Germinal center (tissue), 1 donor: ENCODE measurements at places on chromosomes 1 and 21.

DNA sequence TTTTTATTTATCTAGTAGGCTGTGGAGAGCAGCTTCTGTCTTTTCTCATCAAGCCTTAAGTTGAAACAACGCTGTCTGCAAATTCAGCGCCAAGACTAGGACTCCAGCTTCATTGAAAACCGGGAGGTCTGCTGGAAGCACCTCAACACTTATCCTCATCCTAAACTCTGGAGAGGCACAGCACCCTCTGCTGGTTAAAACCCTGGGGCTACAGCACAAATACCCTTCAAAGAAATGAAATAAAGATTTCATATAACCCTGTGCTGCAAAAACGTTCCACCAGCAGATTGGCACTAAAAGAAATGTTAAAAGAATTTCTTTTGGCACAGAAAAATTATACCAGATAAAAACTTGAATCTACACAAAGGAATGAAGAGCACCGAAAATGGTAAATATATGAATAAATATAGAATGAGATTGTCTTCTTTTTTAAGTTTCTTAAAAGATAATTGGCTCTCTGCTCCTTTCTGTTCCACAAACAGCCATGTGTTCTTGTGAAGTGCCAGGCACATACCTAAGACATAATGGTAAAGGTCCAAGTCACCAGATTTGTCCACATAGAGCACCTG lies 227.7 kb upstream of the SAMSN1 start:
- DNase-seq = peak; percentile 15

DNA sequence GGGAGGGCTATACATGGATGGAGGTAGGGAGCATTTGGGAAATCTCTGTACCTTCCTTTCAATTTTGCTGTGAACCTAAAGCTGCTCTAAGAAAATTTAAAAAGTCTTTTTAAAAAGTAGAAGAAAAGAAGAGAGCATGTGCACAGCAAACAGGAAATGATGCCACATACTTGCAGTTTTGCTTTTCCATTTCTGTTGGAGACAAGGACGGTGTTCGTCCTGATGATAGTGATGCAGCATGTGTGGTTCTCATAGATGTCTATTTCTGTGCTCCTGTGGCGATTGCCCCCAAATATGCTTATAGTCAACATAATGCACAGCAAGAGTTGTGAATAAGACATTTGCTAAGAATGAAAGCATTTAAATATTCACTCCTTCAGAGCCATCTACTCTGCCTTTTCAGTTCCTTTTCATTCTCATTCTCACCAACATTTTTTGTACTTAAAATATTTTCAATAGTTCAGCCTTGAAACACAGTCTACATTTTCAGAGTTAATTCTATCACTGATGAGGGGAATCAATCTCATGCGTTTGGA lies 66.6 kb downstream of the LRRC8C start:
- DNase-seq = no peak

GRCh38 chr1:33244809-33245186 lies 11.5 kb upstream of the ZNF362 start:
- no peak for DNase-seq

DNA sequence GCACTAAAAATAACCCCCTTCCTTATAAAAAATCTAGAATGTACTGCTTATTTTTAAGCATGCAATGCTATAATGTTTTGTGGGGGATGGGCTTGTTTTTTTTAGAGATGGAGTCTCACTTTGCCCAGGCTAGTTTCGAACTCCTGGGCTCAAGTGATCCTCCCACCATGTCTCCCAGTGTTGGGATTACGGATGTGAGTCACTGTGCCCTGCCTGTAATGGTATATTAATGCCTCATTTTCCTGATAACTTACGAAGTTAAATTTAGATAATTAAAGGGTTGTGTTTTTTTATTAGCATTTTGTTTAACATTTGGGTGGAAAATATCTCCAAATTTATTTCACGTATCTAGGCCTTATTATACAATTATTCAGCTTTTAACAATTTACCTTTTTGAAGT lies 6.5 kb downstream of the RNF11 start:
- DNase-seq = no peak

GRCh38 chr1:3547055-3548005 lies 64.0 kb downstream of the MEGF6 start:
- DNase-seq = no peak

DNA sequence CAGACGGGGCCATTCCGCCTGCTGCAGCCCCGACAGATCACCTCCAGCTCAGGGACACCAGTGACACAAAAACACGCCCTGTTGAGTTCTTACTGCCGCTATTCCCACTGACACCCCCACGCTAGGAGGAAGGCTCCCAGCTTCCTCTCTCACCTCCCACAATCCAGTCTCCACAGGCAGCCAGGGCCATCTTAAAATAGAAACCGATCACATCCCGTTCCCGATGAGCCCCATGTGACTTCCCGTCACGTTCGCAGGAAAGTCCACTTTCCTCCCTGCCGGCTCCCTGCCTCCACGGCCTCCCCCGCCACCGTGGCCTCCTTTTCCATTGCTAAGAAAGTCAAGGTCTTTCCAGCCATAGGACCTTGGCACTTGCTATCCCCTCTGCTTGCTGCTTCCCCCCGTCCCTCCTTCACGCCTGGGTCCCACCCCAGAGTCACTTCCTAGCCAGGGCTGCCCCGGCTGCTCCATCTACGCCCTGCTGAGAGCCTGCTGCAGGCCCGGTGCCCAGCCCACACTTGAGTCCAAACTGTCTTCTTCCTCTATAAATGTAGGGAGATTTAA lies 24.0 kb upstream of the DDOST start:
- DNase-seq = no peak

- no peak for DNase-seq
These were observed 20.1 kb upstream of the DISP3 start for GRCh38 chr1:11458811-11459275.

- no peak for DNase-seq
These were observed 248.4 kb downstream of the TNR start for GRCh38 chr1:175494950-175495349.

- peak; percentile 57 for DNase-seq
These were observed 25.0 kb downstream of the RLF start for GRCh38 chr1:40185951-40186864.
